ENCODE measurements at places on chromosomes 7 and 10.

DNA sequence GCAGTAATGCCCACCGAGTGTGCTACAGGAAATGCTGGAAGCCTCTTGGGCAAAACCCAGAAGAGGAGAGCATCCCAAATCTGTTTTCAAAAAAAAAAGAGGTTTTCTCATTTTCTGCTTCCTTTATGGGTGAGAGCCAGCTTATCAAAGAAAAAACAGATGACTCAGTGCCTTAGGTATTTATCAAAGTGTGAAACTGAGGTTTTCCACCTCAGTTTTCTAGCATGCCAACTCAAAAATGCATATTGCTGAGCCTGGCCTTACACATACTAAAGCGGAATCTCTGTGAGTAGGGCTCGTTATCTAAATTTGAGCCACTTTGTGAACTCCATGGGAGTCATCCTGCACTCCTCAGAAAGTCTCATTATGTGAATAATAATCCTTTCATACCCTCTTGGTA lies 705.1 kb downstream of the SUGCT start:
- no peak for DNase-seq

- no peak for DNase-seq
These were observed 485.3 kb upstream of the LRRTM3 start for GRCh38 chr10:66440568-66440967.

- no peak for DNase-seq
These were observed 448.9 kb upstream of the ZMIZ1 start for GRCh38 chr10:78619896-78620295.

DNA sequence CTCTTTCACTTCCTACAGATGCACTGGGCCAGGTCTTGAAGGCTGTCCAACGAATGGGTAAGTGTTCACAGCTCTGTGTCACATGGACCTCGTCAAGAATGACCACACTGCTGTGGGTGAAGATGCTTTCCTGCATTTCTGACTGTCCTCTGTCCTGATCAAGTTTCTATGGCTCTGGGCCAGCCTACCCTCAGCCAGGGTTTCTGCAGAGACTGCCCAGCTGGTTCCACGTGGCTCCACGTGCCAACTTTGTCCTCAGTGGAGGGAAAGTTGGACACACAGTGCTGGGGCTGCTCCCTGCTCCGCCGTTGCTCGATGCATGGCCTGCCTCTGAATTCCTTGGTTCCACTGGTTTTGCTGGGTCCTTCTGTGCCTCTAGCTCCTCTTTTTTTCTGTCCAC lies 152.3 kb downstream of the EGFR start:
- no peak for DNase-seq

- DNase-seq: no peak
These were observed 264.3 kb downstream of the ADK start for GRCh38 chr10:74415146-74415839.

DNA sequence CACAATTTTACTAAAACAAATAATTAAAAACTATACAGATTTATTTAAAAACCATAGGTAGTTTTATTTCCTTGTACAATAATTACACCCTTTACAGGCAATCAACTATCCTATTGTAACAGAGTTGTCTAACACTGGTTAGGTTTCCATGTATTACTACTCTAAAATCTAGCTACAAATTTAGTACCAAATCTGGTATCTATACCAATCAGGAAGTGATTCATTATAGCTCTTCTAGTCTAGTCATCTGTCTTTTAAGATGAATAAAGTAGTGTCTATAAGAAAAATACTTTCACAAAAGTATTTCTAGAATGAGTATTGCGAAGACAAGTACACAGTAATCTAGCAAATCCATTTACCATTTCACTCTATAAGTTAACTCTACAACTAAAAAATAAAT lies 16.9 kb downstream of the ZNF800 start:
- no peak for DNase-seq

- no peak for DNase-seq
These were observed 108.4 kb upstream of the ZWINT start for GRCh38 chr10:56469482-56469881.

GRCh38 chr7:48458701-48459524 lies 287.7 kb downstream of the ABCA13 start:
- DNase-seq: no peak

GRCh38 chr7:128591705-128592104 lies 80.4 kb upstream of the GARIN1A start:
- DNase-seq: no peak

DNA sequence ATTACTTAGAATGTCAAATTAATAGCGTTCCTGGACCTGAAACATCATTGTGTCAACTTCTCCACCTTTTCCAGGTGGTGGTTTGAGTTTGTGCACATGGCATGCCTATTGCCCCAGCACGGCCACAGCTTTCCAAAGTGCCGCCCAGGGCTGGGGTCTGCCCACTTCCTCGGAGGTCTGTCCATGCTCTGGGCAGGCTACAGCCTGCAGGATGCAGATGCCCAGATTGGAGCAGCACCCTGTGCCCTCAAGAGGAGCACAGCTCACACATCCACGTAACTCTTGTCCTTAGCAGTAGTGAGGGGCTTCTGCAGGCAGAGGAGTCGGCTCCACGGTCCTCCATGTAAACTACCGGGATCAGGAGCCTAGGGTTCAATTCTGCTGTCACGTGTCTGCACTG lies 238.6 kb downstream of the EBF3 start:
- DNase-seq: no peak

Measured in fibroblast of skin of abdomen (primary cell).